ENCODE measurements at places on chromosomes 13 and 19.

GRCh38 chr13:28408235-28408848 lies 86.6 kb downstream of the FLT1 start:
- DNase-seq: peak; percentile 13

- DNase-seq: no peak
These were observed 128.9 kb downstream of the COG6 start for GRCh38 chr13:39784347-39784746.

DNA sequence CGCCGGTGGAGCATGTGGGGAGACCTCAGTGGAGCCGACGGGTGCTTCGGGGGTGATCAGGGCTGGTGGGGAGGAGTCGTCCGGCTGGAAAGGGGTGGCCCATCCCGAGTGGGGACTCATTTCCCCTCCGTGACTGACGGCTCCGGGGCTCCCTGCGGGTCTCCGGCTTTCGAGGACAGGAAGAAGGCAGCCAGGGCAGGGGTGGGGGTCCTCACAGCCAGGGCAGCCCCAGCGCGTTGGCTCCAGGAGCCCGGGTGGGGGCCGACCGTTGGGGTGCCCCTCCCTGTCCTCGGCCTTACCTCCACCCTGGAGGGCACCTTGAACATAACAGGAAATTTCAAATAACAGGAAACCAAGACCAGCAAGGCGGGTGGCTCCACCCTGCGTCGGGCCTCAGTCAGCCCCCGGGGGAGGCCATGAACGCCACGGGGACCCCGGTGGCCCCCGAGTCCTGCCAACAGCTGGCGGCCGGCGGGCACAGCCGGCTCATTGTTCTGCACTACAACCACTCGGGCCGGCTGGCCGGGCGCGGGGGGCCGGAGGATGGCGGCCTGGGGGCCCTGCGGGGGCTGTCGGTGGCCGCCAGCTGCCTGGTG lies at the start of gene S1PR4:
Gene S1PR4 (plus strand): TSS at position 393 of the 596 bp plus-strand sequence. CDS start 24 bp downstream, at position 417.
- no peak for DNase-seq

GRCh38 chr13:112032186-112032993 lies 34.6 kb upstream of the SOX1 start:
- peak; percentile 84 for DNase-seq

GRCh38 chr13:84784443-84785153 lies 902.3 kb upstream of the SLITRK1 start:
- DNase-seq: no peak

DNA sequence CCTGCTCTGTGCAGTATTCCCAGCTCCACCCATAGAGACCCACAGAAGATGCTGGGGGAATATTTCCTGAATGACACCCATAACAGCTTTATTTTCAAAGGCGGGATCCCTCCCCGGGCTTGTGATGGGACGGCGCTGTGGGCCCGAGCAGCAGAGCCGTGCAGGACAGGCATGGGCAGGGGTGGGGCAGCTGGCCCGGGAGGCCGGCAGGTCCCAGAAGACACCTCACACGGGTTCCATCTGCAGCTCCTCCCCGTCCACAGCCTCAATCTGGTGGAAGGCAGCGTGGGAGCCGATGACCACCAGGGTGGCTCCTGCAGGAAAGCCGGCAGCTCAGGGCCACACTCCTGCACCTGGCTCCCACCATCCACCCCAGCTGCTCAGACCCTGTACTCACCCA lies 2.5 kb downstream of the RABAC1 start:
- DNase-seq: no peak

- no peak for DNase-seq
These were observed 238.3 kb downstream of the COG6 start for GRCh38 chr13:39893808-39894207.

DNA sequence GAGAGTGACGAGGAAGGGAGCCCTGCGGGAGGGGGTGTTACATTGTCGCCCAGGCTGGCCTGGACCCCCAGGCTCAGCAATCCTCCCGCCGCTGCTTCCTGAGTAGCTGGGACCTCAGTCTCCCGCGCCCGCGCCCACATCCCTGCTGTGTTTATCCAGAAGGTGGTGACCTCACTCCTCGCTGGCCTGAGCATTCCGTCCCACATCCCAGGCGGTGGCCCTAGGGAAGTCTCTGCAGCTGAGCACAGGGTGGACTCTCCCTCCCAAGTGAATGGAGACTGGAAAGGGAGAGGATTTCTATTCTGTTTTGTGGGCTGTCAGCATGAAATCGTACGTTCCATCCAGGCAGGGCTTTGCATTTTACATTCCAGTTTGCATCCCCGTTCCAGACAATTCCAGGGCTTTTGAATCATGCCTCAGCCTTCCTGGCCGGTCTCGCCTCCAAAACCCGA lies 401 bp upstream of the ZNF765 start:
- DNase-seq: no peak

GRCh38 chr13:95251641-95252040 lies 49.6 kb downstream of the ABCC4 start:
- DNase-seq: no peak

DNA sequence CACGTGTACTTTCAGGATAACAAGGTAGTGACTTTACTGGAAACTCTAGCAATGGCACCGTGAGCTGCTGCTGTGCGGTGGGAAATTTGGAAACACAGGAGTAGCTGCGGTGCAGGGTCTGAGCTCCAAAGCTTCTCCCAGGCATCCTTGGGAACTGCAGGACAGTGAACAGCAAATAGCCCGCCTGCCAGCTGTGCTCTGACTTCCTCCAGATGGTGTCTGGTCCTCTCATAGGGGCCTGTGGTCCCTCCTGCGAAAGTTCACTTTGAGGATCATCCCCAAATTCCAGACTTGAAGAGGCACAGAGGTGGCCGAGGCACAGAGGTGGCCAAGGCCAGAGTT lies 287.3 kb upstream of the MAB21L1 start:
- DNase-seq: peak; percentile 40

- DNase-seq: no peak
These were observed 1359.0 kb downstream of the OLFM4 start for GRCh38 chr13:54387625-54388024.

DNA sequence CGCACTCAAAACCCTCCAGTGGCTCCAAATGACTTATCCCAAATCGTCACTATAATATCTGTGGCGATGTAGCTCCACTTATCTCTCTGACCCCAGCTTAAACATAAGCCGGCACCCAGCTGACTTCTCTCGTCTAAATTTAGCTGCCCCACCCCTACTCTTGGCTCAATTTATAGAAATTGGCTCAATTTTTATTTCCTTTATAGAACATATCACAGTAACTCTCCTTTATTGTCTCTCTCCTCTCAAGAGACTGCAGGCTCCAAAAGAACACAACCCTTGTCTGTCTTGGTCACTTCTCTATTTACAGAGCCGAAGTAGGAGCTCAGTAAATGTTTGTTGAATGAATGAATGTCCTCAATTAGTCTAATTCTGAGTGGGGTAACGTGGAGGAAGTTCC lies 805 bp downstream of the ZNF784 start:
- peak; percentile 24 for DNase-seq

GRCh38 chr13:59047546-59047945 lies 1116.2 kb downstream of the DIAPH3 start:
- DNase-seq: no peak

DNA sequence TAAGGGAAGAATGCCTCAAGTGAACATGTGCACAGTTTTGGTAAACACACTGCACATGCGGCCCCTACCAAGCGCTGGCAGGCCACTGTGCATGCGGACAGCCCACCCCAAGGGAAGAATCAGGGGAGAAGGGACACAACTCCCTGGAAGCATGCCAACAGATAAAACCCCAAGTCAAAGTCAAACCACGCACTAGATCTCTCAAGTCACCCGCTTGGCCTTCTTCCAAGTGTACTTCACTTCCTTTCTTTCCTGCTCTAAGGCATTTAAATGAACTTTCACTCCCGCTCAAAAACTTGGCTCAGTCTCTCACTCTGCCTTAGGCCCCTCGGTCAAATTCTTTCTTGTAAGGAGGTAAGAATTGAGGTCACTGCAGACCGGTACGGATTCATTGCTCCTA lies 4.6 kb upstream of the RFXAP start:
- DNase-seq: peak; percentile 20

GRCh38 chr13:112601371-112601770 lies 13.4 kb upstream of the TUBGCP3 start:
- no peak for DNase-seq

- DNase-seq: no peak
These were observed 10.8 kb upstream of the MBNL2 start for GRCh38 chr13:97211300-97211699.

- no peak for DNase-seq
These were observed 29.6 kb upstream of the CEACAM21 start for GRCh38 chr19:41546386-41546789.

DNA sequence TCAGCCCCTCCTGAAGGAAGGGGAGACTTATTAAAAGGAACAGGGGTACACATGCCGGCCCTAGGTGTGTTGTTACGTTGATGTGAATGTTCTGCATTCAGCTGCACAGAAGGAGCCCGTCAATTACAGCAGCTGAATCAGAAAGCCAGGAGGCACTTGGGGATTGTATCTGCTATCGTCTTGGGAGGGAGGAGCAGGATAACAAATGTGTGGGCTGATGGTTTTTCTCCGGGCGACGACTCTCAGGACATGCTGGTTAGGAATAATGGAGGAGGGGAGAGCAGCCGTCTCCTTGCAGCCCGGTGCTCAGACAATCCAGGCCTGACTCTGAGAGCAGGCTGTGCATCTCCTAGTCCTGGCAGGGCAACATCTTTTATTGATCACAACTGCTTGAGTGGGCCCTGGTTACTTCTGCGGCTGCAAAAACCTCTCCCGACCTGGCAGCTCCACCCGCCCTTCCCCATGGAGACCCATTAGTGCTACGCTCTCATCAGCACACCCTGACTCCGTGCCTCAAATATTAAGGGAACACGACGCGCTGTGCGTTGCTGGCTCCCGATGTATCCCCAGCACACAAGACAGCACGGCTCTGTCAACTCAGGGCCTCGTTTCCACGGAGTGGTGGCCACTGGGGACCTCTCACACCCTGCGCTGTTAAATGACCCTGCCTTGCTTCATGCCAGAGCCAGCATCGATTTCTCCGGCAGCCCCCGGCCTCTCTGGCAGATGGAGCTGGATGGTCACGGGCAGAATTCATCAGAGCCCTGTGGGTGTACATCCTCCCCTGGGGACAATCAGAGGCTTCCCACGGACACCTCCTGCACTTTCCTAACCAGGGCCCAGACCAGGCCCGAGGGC lies 25.3 kb downstream of the PEPD start:
- no peak for DNase-seq

Data from tongue (tissue), 3 donors.